ENCODE measurements at places on chromosomes 12 and 14.
A peak's percentile ranks its signal among the peaks of the same experiment; 100 is the strongest.

GRCh38 chr14:89399594-89400068 is 17.4 kb downstream of the FOXN3 start:
- DNase-seq: no peak

GRCh38 chr14:35965400-35965799 is 139.3 kb downstream of the BRMS1L start:
- DNase-seq: no peak

DNA sequence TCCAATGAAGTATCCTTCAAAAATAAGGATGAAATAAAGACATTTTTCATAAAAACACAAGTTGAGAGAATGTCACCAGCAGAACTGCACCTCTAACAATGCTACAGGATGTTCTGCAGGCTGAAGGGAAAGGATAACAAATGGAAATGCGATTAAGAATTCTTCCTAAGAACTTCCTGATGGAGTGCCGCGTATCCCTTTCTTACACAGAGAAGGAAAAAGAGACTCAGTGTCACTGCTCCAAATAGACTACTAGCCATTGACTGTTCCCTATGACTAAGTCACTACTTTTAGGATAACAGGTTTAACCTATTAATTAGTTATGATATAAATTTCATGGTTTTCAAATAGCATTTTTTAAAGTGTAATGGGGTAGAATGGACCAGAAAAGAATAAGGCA is 3.2 kb downstream of the ANO2 start:
- no peak for DNase-seq

GRCh38 chr12:124684496-124684895 is 117.1 kb upstream of the NCOR2 start:
- DNase-seq: no peak

DNA sequence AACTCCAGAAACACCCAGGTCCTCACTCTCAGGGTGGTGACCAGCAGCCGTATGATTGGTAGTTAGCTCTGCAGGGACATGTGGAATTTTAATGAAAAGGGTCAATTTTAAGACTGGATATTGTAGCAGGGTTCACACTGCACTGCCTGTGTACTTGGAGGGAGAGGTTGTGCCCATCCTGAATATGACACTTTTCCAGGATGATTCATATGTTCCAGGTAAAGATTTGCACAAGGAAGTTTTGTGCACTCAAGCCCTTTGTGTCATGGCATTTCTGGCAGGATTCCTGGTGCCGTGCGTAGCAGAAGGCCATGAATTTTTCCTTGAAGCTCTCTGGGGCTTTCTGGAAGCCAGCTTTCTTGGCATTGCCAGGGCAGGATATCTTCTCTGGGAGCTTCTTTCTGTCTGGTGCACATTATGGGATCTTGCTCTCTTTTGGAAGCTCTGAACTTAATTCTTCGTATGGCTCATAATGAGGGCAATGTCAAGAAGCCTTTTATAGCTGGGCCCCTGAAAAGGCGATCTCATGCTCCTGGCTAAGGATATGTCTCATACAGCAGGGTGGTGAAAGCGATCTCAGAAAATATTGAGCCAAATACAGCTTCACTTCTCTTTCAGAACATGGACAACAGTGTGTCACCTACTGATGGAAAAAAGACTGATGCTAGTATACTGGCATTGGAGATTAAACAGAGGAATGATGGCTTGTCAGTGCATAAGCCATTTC is 1133.9 kb downstream of the AACS start:
- DNase-seq: no peak

- no peak for DNase-seq
Observed at GRCh38 chr12:88743946-88744685, 163.8 kb upstream of the KITLG start.

GRCh38 chr12:122825773-122826724 is 9.2 kb upstream of the HIP1R start:
- no peak for DNase-seq

DNA sequence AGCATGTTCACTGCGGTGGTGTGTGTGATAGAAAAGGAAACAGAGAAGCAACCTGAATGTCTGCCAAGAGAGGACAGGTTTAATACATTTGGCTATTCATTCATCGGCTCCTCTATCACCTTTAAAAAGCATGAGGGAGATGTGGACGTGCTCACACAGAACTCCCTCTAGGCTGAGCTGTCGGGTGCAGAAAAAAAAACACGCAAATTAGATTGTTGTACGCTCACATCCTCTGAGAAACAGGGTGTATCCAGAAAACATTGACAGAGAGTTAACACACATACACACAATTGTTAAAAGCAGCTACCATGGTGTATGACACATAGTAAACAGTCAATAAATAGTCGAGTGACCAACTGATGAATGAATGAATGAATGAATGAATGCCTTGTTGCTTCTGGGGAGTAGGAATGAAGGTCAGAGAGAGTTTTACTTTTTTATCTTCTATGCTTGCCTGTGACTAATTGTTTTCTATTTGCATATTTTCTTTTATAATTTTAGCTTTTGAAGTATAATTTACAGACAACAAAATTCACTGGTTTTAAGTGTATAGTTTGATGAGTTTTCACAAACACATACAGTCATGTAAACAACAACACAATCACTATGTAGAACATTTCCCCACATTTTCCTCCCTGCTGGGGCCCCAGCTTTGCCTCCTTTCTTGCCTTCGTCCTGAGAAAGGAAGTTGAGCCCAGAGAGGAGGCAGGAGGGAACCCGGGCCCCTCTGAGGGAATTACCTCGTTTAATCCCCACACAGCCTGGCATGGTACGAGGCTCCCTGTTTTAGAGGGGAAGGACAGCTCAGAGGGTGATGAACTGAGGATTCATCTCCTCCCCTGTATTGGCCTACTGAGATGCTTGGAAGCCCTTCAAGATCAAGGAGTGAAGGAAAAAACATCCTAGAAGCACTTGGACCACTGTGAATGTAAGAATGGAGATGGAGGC is 19.7 kb upstream of the FAM222A start:
- DNase-seq: no peak

GRCh38 chr12:12207746-12208145 is 59.1 kb downstream of the LRP6 start:
- DNase-seq: no peak

DNA sequence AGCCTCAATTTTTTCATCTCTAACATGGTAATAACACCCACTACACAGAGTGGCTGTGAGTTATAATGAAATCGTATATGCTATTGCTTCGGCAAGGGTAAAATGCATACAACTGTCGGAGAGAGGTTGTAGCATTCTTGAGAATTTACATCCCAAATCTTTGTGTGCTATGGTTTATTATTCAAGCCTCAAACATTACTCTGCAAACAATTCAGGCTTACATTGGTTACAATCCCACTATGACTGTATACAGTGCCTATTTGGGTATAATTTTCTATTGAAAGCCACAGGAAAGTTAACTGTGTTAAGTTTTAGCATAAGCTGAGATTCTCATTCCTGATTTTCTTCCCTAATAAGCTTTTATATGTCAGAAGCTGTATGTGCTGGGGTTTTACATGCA is 20.6 kb downstream of the SLC35F4 start:
- no peak for DNase-seq

DNA sequence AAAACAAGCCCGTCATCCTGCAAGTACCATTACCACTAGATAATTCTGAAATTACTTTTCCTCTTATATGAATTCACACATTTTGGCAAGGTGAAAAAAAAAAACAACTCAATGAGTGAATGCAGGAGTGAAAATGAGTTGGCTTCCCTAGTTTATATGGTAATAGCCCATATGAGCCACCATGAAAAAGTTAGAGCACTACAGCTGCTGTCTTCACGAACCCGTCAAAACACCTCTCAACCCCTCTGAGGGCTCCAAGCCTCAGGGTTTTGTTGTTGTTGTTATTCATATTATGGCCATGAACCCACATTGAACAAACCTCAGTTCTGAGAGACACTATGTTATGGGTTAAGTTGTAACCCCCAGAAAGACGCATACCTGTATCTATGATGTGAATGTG is 289.9 kb upstream of the CAND1 start:
- no peak for DNase-seq

DNA sequence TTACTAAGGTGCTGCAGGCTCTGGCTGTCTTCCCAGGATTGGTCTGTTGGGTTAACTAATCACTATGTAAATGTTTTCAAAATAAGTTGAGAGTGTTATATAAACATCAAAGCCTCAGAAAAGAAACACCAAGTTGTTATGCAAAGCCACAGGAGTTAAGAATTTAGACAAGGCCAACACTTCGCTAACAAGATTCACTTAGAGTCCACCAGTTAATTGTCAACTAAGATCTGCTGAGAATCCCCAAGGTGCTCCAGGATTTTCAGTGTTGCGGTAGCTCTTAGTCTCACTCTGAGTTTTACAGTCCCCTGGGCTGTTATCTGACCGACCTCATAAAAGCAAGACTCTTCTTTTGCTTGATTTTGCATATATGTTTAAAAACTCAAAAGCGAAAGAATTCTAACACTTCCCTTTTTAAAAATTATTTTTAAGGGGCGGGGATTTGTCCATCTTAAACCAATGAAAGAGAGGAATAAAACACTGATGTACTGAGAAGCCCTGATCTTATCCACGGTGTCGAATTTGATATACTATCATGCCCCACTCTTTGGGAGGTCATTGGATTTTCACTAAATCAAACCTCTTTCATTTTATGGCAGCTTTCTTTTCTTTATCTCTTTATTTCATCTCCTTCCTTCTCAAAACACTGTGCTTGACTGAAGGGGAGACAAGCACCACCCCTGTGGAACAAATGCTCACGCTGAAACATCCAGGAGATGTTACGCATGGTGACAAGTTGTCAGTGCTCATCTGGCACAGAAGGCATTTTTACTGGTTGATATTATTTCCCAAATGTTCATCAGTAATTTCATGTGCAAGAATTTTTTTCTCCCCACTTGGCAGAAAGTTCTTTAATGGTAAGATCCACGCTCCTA is 7.0 kb downstream of the NIN start:
- DNase-seq: no peak

- DNase-seq: no peak
Observed at GRCh38 chr14:67577909-67578749, 21.9 kb downstream of the PIGH start.

DNA sequence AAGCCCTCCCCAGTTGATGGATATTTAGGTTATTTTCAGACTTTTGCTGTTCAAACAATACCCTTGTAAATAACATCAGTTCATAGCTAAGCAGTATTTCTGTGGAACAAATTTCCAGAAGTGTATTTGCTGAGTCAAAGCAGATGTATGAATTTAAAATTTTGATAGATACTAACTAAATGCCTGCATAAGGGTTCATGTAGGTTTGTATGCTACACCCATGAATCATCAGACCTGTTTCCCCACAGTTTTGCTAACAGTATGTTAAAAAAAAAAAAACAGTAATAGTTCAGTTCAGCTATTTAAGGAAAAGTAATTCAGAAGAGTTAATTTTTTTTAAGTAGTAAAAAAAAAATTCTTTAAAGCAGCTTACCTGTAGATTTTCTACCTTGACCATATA is 236.1 kb upstream of the DIO2 start:
- no peak for DNase-seq

DNA sequence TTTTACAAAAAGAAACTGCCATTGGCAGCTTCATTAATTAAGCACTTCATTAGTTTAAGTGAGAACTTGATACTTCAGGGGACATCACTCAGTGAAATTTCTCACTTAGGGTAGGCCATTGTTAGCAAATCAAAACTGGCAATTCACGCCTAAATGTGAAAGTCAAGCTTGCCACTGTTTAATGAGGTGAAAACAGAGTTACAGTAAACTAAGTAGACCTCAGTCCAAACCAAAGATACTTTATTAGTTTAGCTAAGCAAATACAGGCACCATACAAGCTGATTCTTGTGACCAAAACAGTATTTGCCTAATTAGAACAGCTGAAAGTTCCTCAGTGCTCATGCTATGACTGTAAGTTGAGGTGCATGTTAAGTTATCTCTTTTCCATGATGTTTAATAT is 176.5 kb upstream of the CPNE8 start:
- DNase-seq: no peak

- no peak for DNase-seq
Observed at GRCh38 chr12:112855375-112855774, 51.4 kb upstream of the OAS1 start.

- DNase-seq: no peak
Observed at GRCh38 chr12:52295663-52296062, 4.3 kb upstream of the KRT81 start.

DNA sequence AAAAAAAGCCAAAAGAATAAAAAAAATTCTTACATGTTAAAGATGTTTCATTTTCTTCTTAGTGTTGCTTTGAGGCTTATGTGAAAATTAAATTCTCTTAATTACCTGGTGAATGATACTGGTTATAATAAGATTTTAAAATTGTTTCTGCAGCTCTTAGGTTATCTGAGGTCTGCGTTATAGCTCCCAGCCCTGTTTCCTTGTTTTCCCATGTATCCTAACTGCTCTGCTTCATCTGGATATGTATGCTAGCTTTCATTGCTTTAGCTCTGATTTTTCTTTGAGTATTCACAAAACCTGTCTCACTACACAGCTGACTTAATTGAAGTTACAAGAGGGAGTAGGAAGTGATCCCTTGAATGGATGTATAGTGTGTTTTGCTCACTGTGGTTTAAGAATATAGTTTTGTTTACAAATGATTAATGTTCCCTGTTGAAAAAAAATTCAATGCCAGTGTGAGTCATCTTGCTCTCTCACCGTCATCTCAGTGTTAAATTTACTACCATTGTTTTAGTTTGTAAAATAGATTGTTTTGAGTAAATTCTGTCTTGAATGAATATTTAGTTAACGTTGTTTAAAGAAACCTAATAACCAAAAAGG is 26.8 kb downstream of the CPSF6 start:
- peak; percentile 22 for DNase-seq

- DNase-seq: no peak
Observed at GRCh38 chr12:124276337-124276736, 18.6 kb upstream of the RFLNA start.

DNA sequence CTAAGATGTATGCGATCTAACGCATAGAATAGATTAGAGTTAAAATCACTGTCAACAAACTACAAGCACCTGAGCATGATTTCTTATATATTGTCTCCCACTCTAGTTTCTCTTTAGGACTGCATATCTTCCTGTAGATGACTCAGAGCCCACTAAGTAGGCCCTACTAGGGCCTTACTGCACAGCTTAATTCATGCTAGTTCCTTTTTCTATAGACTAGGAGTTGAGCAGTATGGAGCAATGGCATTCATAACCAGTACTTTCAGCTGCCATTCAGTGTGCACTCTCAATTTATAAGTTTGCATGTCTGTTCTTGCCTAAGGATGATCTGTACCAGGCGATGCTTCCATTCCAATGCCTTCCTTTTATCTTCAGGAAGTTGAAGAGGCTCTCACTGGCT is 103.5 kb downstream of the METTL25 start:
- DNase-seq: no peak

- no peak for DNase-seq
Observed at GRCh38 chr14:22337938-22338337, 251.1 kb downstream of the DAD1 start.

- DNase-seq: no peak
Observed at GRCh38 chr14:93953739-93954515, 22.4 kb downstream of the ASB2 start.

GRCh38 chr12:100868487-100868886 is 73.9 kb downstream of the ANO4 start:
- no peak for DNase-seq

GRCh38 chr14:30211326-30211725 is 283.7 kb upstream of the PRKD1 start:
- DNase-seq: no peak

GRCh38 chr12:70962226-70962794 is 41.8 kb upstream of the PTPRR start:
- DNase-seq: no peak
